Stimulated activated CD4-positive, alpha-beta T cell treated with anti-CD3 and anti-CD28 coated beads, Interleukin-1b, Interleukin-23, amount 100 ng/mL, for 1 hour (primary cell): ENCODE measurements at places on chromosomes 13 and 19.

DNA sequence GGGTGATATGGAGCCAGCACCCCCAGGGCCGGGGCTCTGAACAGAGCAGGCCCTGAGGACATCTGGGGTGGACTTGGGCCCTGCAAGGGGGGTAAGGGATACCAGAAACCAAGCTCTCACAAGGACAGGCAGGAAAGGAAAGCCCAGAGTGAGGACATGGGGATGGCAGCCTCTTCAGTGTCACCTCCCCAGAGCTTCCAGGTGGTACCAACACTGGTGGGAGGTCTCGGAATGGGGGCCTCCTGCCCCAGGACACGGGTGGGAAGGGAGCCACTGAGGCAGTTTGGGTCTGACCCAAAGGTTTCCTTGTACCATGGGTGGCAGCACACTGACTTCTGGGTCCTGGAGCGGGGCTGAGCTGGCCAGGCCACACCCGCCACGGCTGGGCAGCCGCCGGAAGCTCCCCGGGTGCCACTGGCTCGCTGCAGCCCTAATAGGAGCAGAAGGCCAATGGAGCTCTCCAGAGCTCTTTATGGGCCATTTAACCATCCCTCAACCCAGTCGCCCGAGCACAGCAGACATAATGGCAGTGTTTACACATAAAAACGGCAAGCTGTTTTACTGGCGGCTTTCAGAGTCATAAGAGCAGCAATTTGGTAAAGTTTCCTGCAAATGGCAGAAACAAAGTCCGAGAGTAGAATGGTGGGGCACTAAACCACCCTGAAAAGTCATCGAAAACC, 59.3 kb downstream of the PEPD start:
- DNase-seq, result no peak

GRCh38 chr19:42498169-42498757, 30.0 kb downstream of the CEACAM1 start:
- no peak for DNase-seq

GRCh38 chr19:38792250-38793111, 3.5 kb downstream of the LGALS7B start:
- DNase-seq, result no peak

DNA sequence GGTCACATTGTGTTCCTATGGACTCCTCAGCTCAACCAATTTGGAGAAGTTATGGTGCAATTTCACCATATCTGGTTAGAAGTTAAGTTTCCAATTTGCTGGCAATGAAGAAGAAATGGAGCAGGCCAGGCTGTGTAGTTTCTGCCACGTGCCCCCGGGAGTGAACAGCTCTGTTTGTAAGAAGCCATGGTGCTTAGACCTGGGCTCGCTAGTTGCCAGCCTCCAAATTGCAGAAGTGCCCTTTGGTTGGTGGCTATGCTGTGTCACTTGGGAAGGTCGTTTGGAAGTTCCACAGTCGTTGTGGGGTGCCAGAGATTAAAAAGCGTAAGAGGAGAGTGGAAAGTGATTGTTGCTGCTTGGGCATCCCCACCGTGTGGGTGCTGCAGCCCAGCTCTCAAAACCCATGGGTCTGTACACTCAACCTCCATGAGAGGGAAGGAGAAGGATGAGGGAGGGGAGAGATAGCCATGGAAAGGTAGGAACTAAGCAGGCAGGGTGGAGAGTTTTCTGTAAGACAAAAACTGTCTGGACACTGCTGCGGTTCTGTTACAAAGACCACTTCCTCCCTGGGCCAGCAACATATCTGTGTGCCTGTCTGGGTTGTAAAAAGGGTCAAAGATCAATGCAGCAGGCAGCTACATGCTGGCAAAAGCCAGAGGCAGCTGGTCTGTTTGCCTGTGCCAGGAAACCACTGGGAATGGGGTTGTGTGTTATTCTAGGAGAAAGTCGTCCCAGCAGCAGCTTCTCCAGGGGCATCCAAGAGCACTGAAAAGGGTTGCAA, 10.8 kb downstream of the ALOX5AP start:
- no peak for DNase-seq

DNA sequence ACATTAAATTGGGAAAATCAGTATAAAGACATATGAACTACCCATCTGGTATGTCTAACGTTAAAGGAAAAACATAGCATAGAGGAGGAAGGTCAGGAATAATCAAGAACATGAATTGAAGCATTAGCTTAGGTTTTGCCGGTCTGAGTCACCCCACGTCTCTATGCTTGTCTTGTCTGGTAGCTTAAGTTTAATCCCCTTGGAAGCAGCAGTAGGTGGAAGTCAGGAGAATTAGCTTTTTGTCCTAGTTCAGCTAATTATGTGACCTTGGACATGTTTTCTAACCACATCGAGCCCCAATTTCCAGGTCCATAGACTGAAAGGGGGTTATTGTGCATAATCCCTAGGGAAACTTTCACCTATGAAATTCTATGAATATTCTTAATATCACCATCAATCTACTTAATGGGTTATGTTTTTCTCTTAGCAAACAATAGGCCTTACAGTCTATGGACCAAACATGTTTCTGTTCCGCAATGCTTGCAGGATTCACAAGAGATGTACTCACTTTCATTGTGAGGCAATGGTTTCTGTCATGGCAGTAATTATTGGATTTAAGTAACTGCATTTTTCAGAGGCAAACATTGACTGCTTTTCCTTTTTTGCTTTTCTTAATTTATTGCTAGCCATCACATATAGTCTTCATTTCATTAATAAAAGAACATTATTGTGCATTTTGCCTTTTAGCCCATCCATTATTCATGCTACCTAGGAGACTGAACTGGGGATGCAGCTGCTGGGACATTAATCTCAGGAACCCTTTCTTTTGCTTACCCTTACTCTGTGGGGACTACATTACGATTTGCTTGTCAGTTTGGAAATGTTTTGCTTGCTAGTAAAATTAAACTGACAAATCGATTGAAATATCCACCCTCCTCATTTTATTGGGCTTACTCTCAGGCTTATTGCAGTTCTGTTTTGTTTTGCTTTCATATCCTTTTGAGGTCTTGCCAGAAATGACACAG, 304.8 kb upstream of the MAB21L1 start:
- no peak for DNase-seq

DNA sequence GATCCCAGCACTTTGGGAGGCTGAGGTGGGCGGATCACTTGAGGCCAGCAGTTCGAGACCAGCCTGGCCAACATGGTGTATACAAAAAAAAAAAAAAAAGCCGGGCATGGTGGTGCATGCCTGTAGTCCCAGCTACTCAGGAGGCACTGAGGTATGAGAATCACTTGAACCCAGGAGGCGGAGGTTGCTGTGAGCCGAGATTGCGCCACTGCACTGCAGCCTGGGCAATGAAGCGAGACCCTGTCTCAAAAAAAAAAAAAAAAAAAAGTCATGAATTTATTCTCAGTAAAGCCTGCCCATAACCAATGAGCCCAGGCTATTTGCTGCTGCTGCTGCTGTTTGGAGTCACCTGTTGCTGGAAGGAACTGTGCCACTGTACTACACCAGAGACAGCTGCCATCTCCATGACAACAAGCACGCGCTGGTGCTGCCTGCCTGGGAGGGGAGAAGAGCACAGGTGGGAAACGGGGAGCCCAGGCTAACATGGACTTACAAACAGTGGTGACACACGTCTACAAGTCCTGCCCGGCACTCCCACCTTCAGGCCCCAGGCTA, 11.3 kb downstream of the ZFR2 start:
- DNase-seq, result no peak

DNA sequence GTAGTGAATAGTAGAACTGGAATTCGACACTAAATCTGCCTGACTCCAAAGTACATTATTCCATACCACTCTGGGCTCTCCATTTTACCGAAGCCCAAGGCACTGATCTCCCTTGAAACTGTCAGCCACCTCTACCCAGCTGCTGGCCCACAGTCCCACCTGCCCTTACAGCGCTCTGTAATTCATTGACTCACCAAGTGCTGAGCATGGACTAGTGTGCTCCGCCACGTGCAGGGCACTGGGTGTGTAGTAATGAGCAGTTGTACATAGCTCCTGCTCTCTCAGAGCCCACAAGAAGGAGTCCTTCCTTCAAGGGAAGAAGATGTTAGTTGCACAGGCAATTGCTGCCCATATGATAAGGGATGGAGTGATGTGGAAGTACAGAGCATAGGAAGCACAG, 76.6 kb upstream of the SIAH3 start:
- DNase-seq, result no peak

DNA sequence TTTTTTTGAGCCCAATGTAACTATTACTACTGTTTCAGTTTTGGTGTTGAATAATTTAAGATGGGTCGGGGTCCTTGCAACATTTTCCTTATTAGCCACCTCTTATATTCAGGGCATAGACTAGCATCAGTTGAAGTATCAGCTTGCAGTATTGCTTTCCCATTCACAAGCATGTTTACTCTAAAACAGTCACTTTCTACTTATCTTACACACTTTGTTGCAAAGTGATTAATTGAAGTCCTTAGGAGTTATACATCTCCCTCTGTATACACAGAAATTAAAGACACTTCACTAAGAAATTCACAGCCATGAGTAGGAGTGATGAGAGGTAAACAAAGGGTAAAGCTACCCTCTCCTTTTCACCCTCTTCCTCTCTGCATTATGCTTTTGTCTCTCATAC, 27.6 kb downstream of the SLAIN1 start:
- no peak for DNase-seq

DNA sequence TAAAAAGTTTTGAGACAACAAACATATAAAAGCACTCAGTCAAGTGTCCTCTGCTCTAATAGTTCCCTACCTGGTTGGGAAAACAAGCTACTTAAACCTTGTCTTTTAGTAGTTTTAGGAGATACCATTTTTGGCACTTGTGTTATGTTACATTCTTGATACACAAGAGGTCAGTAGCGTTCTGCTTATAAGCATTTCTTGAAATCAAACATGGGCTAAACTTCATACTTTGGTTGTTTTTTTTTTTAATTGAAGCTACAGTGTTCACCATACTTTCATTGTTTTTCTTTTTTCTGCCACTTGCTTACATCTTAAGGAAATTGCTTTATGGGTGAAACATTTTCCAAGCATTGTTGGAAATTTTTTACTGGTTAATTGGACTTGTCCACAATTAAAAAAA, 12.9 kb downstream of the NHLRC3 start:
- no peak for DNase-seq

DNA sequence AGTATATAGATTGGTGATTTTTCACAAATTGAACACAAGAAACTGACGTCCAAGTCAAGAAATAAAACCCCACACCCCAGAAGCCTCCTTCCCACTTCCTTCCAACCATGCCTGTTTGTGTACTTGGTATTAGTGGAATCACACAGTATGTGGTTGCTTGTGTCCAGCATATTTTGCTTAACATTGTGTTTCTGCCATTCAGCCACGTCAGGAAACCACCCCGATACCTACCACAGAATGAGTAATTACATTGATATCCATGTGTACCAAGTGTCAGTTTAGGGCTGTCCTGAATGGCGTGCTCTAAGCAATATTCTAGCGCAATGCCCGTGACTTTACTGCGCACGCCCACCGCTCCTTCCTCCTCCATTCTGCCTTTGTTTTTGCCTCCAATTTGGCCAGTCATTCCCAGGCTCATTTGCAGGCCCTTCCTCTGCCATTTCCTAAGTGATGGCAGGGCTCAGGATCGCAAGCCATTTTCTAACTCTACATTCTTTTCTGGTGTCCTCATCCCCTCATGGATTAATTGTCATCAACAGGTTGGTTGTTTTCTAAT, 25.9 kb upstream of the MPHOSPH8 start:
- no peak for DNase-seq

GRCh38 chr19:30144242-30144758, 202.3 kb downstream of the URI1 start:
- no peak for DNase-seq

GRCh38 chr19:46225558-46226004, 4.0 kb upstream of the IGFL1 start:
- DNase-seq, result no peak

DNA sequence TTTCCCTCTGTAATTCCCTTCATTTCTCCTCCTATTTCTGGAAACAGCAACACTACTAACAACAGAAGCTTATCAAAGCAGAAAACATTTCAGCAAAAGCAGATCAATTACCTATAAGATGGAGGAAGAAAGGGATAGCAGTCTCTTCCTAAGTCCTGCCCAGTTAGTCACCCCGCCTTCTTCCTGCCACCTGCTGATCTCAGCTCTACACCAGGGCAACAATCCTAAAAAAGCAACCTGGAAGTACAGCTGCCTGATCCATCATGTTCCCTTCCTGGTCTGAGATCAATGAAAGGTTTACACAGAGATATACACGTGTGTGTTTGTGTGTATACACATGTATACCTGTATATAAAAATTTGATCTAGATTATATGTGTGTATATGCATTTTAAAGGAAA, 59.4 kb downstream of the TSC22D1 start:
- DNase-seq, result no peak

DNA sequence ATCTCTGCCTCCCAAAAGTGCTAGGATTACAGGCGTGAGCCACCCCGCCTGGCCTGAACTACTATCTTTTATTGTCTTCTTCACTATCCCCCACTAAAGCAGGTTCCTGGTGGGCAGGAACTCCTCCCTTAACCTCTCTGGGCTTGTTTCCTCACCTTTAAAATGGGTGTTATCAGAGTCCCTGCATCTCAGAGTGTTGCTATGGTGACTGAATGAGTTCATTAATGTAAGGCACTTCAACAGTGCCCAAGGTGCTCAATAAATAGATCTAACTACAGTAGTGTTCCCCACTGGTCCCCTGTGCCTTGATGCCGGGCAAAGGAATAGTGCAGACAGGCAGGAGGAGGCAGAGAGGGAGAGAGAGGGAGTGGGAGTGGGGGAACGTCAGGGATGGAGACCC, 20.5 kb downstream of the CCDC97 start:
- no peak for DNase-seq

DNA sequence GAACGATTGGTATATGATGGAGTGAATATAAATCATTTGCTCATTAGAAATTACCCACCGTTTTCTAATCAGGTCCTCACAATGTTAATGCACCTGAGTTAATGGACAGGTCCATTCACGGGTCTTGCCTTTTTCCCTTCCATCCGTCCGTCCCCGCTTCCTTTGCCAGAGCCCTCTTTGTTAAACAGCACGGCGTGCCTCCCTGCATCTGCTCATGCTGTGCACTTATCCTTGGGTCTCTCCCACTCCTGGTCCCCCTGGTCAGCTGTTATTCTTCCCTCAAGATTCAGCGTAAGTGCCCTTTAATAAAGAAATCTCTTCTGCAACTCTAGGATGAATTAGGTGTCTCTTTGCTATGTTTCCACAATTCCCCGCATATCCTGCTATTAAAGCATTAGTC, 324.5 kb downstream of the DNAJC15 start:
- DNase-seq, result no peak

DNA sequence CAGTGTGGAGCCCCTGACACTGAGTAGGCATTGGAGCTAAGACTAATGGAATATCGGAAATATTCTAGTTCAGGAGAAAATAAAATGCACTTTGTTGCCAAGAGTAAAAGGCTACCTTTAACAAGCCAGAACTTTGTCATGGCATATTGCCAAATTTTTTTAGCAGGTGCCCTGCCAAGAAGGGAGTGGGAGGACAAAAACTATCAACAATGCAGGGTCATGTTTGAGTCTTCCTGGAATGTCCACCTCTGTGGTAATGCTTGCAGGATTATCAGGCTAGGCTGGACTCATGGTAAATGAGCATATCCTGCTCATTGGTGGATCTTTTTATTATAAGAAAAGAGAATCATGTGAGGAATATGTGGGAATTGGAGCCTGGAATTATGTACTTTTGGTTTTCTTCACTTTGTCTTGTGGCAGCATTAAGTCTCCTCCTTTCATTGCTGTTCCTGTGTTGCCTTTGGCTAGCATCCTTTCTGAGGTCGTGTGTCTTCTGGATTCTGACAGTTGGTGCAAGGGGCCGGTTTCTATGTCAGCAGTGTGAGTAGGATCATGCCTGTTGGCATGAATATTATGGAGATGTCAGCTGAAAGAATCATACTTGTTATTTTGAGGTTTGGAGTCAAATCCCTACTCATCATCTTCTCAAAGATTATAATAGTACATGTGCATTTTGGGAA, 122.9 kb upstream of the SPRY2 start:
- no peak for DNase-seq
